ENCODE measurements at places on chromosomes 7 and 10.

DNA sequence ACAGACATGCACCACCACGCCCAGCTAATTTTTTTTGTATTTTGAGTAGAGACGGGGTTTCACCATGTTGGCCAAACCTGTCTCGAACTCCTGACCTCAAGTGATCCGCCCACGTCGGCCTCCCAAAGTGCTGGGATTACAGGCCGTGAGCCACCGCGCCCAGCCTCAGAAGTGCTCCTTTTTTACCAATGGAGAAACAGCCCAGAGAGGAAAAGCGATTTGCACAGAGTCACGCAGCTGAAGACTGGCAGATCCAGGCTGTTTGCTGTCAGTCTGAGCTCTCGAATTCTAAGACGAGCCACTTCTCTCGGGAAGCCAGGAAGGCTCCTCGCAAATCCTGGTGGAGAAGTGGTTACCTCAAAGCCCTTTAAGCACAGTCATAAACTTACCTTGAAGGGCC is 57.4 kb upstream of the SDK1 start:
- DNase-seq = no peak

- no peak for DNase-seq
Measured at GRCh38 chr7:46210467-46210866, 289.4 kb upstream of the IGFBP3 start.

DNA sequence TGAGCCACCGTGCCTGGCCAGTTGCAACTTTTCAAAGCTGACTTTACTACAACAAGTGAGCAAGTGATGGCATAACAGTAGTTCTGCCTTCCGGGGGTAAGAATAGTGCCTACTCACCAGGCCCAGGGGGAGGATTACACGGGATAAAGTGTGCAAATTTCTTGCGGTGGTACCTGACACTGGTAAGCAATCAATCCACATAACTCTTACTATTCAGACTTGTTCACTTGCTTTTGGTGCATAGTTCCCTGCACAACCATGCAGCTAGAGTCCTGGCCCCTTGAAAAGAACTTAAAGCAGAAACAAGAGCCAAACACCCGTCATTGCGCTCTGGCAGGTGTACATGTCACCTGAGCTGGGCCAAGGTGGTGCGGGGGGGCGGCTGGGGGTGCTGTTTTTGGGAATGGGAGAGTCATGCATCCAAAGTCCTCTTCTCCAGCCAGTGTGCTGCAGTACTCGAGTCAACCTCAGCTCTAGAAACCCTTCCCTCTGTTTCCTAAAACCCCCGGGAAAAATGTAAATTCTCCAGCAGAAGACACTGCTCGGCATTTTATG is 5.4 kb upstream of the COBL start:
- no peak for DNase-seq

DNA sequence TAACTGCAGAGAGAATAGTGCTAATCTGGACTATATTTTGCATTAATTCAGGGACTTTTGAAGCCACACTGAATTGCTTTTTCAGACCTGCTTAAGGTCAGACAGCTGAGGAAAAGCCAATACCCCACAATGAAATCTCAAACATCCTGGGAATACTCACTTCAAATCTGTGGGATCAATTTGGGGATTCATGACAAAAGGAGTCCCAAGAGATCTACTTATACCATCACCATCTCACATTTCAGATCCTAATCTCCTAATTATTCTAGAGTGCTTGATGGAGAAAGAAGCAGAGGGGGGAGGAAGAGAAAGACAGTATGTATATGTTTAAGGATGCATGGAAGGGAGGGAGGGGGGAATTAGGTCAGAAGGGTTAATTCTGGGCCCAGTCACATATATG is 202.2 kb downstream of the CACNA2D1 start:
- DNase-seq = no peak

DNA sequence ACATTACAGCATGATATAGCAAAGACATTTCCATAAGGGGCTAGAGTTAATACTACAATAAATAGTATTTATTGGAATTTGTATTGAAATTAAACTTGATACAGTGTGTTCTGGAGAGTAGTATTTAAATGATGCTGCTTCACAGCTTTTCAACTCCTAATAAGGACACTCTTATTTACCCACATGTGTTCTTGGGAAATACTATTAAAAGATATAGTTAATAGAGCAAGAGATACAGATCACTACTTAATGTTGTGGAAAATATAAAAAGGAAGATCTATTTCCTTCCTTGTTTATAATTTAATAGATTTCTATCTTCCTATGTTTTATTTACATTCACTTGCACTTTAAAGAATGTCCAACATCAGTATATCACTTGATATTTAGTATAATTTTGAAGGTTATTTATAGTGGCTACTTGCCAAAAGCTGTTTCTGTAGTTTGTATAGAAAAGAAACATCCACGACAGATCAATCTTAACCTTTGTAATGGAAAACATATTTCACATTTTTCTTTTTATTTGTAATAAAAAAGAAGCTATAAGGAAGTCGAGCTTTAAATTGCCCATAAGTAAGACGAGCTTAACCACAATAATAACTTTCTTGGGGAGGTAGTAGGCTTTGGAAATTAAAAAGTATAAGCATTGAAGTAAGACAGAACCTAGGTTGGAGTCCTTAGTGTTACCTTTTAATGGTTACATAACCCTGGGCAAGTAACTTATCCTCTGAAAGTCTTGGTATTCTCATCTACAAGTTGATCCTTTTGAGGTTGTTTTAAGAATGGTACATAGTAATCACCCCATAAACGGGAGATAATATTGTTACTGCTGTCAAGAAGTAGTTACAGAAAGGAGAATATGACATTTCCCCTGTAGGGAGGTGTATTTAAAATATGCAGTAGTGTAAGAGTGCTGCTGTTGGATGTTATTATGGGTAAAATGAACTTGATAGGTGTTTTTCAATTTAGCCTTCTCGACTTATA is 32.8 kb downstream of the CPED1 start:
- DNase-seq = no peak

GRCh38 chr7:11298220-11298619 is 324.5 kb downstream of the PHF14 start:
- no peak for DNase-seq

DNA sequence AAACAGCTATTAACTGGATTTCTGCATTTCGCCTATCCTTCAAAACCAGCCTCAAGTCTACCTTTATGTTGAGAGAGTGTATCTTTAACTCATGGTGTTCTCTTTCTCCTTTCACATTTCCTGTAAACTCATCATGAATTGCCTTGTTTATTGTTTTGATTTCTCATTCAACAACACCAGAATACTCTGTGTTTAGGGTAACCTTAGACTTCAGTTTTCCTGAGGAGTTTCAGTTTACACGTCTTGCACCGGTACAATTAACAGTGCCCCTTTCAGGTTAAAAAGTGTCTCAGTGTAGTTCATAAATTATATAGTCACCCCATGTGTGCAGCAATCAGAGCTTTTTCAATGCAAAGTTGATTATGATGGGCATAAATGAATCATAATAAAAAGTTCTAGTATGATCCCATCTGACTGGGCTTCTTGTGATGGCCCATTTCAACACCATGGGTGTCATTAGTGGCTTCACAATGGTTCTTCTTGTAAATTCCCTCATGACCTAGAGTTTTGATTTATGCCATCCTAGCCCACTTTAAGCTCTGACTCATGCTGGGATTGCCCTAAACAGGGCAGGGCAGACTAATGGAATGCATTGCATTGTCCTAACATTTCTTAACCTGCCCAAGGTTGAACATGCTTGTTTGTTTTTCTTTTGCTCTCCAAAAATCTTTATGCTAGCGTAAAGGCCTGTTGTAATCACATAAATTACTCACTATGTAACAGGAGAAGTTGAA is 22.0 kb downstream of the ITGB8 start:
- no peak for DNase-seq

- DNase-seq = no peak
Measured at GRCh38 chr7:26441611-26442277, 150.1 kb downstream of the SNX10 start.

- DNase-seq = no peak
Measured at GRCh38 chr7:151207315-151207714, 3.0 kb downstream of the H2BK1 start.

DNA sequence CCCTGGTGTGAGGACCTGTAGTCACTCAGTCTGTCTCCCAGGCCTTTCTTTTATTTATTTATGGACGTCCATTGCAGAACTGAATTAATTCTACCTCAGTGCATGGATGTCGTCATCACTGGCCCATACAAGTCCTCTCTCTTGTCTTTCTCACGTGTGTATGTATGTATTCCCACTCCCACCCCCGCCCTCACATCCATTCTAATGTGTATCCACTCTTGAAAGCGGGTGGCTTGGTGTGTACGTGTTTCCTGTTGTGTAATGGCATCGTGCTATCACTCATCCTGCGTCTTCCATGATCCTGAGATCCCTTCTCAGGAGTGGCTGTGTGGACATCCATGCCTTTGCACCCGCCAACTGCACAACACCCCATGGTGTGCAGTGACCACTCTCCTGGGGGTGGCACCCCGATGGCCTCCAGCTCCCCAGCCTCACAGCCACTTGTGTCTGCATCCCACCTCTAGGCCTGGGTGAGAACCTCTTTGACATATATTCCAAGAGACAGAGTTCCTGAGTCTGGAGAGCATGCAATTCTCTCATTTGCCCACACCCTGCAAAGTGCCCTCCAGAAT is 3.0 kb upstream of the AOC1 start:
- no peak for DNase-seq

GRCh38 chr7:102834999-102835398 is 77.8 kb upstream of the LRRC17 start:
- peak; percentile 13 for DNase-seq

- no peak for DNase-seq
Measured at GRCh38 chr10:124688386-124688785, 55.8 kb downstream of the FAM53B start.

DNA sequence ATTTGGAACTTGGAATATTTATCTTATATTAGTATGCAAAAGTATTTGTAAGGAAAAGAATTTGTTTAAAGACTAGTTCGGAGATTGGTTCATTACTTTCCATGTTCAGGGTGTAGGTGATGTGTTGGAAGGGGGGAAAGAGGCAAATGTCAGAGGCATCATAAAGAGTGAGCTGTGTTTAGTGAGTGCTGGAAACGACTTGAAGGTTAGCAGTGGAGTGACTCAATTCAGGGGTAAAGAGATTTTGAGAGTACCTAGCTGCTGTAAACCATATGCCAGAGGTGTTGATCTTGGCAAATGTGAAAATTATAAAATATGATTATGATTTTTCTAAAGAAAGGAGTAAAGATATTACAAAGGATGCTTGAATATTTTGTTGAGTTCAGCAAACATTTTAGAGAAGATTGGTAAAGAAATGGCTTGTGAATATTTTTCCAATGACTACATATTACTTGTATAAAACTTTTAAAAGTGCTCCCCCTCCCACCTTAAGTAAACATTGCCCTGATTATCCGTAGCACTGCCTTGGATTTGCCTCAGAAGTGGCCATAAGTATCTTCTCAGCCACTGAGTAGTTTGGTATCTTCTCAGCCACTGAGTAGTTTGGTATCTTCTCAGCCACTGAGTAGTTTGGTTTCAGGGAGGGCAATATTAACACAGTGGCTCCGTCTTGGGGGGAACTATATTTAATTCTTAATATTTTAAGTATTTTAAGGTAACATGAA is 51.5 kb downstream of the ZNRF2 start:
- no peak for DNase-seq

- DNase-seq = no peak
Measured at GRCh38 chr7:34747867-34748727, 90.1 kb downstream of the NPSR1 start.

GRCh38 chr10:133401500-133401899 is 7.5 kb downstream of the MTG1 start:
- no peak for DNase-seq

GRCh38 chr10:84156768-84157167 is 16.8 kb upstream of the GPR15LG start:
- DNase-seq = peak; percentile 62

DNA sequence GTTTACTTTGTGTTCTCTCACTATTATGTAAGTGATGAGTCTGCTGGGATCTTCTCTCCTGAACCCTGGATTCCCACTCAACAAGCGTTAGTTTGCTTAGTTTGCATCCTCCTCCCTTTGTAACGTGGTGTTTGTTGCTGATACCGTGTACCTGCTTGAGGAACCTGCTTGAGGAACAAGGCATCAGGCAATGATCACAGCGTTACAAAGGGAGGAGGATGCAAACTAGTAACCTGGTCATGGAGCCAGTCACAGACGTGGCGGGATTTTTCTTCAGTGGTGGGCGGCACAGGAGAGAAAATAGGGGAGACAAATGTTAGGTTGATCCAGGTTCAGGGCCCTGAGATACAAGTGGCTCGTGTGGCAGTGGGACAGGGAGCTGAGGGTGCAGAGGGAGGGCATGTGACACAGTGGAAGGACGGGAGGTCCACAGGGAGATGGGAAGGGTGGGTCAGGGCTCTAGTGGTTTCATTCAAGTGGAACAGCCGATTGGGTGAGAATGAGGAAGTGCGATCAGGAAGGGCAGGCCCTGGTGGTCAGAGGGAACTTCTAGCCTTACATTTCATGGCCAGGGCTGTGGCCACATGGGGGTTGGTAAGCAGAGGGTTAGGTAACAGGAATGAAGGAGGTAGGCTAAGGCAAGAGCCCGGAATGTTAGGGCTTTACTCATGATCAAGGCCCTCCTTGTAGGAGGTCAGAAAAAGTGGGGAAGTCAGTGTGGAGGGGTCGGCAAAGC is 38.0 kb downstream of the SNX10 start:
- no peak for DNase-seq

DNA sequence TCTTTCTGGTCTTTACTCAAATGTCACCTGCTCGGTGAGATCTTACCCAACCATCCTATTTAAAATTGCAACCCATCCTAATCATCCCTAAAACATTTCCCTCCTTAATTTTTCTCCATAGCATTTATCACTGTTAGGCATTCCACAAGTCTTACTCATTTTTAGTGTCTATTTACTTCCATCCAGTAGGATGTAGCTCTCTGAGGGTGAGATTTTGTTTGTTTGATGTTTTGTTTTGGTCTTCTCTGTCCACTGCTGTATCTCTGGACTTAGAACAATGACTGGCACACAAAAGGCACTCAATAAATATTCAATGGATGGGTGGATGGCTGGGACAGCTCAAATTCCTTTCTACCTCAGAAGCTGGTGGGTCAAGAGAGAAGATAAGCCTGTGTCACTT is 15.8 kb upstream of the DUSP5 start:
- DNase-seq = no peak

DNA sequence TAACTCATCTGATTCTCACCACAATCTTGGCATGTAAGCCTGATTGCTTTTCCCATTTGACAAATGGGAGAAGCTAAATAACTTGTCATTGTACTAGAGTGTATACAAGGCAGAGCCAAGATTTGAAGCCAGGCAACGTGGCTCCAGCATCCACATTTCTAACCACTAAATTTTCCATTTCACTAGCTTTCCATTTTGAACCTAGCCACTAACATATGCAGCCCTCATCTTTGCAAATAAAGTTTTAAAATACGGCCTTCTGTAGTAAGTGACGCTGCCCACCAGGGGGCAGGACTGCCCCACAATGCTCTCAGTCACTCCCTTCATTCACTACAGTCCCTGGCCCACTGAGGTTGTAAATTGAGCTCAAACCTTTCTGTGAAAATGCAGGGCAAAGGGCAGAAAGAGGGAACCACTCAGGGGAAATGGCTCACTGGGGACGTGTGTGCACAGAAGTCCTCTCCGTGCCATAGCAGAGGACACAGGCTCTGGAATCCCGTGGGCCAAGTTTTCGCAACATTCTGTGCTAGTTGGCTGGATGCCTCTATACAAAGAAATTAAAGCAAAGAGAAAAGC is 315.7 kb downstream of the TNS3 start:
- DNase-seq = peak; percentile 31

- DNase-seq = no peak
Measured at GRCh38 chr7:13551503-13551902, 438.0 kb downstream of the ETV1 start.
